ENCODE measurements at places on chromosomes 2 and 18.

DNA sequence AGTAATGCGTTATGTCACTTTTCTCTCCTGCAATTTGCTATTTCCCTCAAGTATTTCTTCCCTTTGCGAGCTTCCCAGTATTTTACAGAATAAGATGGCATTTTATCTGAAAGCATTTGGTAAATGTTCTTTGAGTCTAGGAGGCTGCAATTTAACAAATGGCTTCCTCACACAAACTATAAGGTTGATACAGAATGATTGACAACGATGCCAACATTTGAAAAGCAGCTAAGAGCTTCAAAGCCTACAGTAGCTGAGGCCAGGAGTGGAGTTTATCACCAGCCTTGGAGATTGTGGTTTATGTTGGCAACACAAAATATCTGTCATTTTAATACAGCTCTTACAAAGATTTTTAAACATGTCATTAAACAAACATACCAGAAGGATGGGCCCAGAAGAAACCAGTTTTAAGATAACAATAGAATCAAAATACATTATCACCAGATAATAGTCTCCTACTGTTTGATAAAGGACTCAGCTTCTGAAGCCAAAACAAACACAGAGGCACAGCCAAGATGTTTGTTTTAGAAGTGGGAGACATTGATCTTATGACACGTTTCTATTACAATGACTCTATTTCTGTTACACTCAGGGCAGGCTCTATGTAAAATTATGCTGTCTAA lies 711.4 kb upstream of the ACVR2A start:
- peak; percentile 0 for DNase-seq

- no peak for DNase-seq
These were observed 54.1 kb downstream of the TAF1B start for GRCh38 chr2:9897331-9897737.

DNA sequence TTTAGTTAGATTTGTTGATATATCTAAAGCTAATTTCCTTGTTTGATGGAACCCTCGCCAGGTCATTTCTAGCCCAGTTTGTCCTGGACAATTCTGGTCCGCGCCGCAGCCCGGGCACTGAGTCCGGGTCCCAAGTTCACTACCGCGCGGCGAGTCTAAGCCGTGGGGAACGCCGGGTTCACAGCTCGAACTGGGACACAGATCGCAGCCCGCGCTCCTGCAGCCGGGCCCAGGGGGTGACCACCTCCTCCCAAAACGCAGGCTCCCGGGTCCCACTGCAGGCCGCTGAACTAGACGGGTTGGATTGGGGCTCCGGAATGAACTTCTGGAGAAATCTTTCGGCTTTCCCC lies 681 bp downstream of the ACADL start:
- DNase-seq = no peak

- no peak for DNase-seq
These were observed 16.2 kb upstream of the ZCCHC2 start for GRCh38 chr18:62506495-62507143.

GRCh38 chr2:1586251-1586922 lies 157.9 kb downstream of the PXDN start:
- DNase-seq = no peak

- DNase-seq = no peak
These were observed 726.4 kb upstream of the CDH2 start for GRCh38 chr18:28903306-28903705.

DNA sequence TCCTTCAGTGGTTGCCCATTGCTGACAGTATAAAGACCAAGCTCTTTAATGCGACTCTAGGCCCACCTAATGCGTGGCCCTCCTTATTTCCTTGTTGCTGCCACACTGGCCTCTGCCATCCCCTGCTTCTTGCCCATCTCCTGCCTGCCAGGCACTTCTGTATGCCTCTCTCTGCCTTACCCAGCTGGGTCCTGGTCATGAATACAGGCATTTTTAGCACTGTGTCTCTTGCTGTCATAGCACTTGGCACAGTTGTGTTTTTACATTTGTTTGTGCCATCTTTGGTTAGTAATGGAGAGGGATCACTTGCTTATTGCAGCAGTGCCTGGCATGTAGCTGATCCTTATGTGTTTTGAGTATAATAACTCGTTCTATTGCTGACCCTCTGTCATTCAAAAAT lies 38.7 kb downstream of the MAP4K4 start:
- no peak for DNase-seq

- DNase-seq = no peak
These were observed 132.5 kb downstream of the NDUFA10 start for GRCh38 chr2:239892441-239893235.

- DNase-seq = no peak
These were observed 115.5 kb upstream of the SP3 start for GRCh38 chr2:174080672-174081121.

DNA sequence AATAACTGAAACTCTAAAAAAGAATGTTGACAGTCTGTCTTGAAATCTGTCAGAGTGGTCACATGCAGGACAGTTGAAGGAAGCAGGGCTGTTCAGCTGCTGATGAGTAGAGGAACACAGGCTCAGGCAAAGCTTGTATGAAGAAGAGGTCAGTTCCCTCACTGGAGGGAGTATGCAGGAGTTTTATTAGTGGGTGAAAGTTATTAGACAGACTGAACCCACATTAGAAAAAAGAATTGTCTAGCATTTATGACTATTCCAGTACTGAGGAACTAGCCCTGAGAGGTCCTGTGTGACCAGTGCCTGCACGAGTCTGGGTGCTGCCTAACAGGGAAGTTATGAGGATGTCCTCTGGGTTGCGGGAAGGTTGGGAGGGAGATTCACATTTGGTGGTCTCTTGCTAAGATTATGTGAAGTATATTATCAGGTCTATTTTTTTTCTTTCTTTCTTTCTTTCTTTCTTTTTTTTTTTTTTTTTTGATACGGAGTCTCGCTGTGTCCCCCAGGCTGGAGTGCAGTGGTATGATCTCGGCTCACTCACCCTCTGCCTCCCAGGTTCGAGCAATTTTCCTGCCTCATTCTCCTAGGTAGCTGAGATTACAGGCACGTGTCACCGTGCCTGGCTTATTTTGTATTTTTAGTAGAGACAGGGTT lies 9.6 kb downstream of the TET3 start:
- no peak for DNase-seq

- no peak for DNase-seq
These were observed 89.9 kb downstream of the DCDC2C start for GRCh38 chr2:3793249-3793648.

DNA sequence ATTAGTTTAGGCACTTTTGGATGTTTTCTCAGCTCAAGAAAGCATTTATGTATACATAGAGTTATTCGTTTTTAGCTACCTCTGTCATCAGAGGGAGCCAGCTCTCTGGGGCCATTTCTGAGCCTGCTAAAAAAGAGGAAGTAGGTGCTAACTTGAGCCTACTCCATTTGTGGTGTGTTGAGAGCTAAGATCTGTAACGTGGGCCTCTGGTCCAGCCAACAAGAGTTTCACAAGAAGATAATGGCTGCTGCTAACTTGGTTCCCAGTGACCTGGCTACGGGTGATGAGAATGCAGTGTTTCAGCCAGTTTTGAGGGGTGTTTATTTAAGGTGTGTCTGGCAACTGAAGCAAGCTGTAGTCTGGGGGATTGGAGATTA lies 182.5 kb downstream of the PRKCE start:
- no peak for DNase-seq

DNA sequence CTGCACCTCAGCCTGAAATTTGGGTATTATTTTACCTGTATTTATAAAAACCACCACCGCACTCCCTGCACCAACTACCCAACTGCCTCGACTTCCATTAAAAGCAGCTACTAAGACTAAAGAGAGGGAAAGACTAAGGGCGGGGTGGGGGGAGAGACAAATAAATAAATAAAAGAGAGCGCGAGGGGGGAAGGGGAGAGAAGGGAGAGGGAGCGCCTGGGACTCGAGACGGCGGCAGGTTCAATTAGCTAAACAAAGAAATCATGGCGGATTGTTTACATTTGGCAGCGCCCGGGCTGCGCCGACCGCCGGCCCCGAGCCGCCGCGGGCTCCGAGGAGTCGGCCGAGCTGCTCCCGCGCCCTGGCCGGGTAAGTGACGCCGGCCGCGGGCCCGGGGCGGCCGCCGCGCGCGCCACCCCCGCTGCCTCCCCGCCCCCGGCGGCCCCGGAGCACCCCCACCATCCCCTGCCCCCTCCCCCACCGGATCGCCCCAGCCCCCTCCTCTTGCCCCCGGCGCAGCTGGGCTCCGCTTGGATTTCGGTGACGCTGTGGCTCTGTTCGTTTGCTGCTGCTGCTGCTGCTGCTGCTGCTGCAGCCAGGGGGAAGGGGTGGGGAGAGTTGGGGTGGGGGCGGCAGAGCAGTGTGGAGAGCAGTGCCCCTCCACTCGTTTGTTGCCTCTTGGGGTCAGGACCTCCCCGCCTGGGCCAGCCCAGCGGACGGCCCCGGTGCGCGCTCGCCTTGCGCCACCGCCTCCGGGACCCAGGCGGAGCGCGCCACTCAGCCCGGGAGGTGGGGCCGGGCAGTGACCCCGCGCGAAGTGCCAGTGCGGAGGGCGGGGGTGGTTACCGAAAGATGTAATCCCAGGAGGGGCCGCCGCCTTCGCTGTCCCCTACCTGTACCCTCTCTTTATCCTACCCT lies 187.2 kb upstream of the FANCL start:
- peak; percentile 30 for DNase-seq

GRCh38 chr18:67574749-67575148 lies 58.2 kb upstream of the DSEL start:
- DNase-seq = no peak

DNA sequence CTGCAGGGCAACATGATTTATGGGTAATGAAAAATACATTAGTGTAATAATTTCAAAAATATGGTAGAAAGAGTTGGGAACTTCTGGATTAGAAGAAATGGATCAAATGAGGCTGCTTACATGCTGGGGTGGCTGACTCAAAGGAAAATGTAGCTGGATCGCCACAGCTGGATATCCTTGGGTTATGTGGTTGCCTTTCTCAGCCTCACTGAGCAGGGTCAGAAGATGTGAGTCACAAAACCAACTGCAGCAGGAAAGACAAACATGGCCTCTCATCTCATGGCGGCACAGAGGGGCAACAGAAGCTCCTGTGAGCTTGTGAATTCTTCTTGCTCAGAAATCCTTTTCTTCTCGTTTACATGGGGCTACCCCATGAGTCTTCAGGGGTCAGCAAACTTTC lies 317.1 kb upstream of the SPRED2 start:
- DNase-seq = no peak

- no peak for DNase-seq
These were observed 4.1 kb downstream of the ANTXR1 start for GRCh38 chr2:69017080-69017479.

DNA sequence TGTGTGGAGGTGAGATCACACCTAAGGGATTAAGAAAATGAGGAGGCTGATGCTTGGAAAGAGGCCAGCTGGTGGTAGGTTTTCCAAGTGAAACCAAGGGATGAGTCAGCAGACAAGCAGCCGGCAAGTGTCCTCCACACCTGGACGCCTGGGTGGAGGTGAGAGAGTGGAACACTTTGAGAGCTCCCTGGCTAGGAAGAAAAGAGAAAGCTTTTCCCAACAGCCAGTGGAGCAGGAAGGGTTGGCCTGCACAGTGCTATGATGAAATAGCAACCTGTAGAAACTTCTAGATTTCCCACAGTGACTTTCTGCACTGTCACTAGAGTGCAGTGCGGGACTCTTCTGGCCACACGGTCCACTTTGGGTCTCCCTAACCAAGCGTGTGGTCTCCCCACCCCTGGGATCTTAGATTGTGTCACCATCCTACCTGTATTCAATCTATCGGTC lies 19.6 kb upstream of the IL37 start:
- no peak for DNase-seq

- DNase-seq = no peak
These were observed 38.1 kb downstream of the ZNF236 start for GRCh38 chr18:76860411-76860810.

GRCh38 chr2:54709336-54709809 lies 14.1 kb upstream of the EML6 start:
- no peak for DNase-seq

DNA sequence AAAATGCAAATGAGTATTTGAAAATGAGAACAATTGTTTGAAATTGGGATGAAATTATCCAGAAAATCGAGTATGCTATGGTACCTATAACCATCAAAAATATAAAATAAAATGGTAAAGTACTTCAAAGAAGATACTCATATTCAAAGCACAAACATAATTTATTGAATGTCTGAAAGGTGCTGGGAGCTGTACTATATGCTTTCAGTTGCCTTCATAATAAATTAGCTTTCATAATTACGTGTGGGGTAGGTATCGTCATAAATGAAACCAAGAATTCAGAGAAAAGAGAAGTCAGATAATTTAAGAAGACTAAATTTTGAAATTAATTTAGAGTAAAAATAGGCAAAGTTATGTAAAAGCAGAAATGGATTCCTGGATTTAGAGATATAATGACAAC lies 721.9 kb upstream of the ACVR2A start:
- DNase-seq = no peak

GRCh38 chr2:233202531-233202944 lies 48.9 kb upstream of the ATG16L1 start:
- DNase-seq = no peak

GRCh38 chr2:3954261-3954660 lies 250.9 kb downstream of the DCDC2C start:
- no peak for DNase-seq

DNA sequence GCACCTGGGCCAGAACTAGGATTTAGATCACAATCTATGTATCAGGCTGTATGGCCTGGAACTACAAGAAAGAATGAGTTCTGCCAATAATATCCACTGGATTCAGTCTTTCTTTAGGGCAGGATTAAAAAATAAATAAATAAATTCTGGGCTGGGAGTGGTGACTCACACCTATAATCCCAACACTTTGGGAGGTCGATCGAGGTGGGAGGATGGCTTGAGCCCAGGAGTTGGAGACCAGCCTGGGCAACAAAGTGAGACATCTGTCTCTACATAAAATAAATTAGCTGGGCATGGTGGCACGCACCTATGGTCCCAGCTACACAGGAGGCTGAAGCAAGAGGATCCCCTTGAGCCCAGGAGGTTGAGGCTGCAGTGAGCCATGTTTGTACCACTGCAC lies 8.1 kb downstream of the AMMECR1L start:
- no peak for DNase-seq

- no peak for DNase-seq
These were observed 33.6 kb downstream of the HPCAL1 start for GRCh38 chr2:10336283-10336682.

DNA sequence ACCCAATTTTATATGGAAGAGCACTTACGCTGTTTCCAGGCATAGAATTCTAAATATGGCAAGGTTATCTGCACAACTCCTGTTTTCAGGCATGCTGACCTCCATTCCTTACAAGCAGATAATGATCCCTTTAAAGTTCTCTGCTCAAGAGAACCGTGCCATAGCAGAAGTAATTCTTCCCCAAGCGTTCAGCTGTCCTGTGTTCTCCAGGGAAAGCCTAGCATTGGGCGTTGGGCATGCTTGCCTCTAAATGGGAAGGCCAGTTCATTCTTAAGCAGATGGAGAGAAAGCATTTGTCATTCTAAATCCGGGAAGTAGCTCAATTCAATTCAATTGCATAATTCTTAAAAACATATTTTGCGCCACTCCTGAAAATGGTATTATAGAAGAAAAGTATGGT lies 55.7 kb upstream of the EML4 start:
- DNase-seq = no peak

GRCh38 chr2:208065476-208065875 lies 40.1 kb upstream of the PLEKHM3 start:
- DNase-seq = no peak

- DNase-seq = no peak
These were observed 130.7 kb upstream of the TPO start for GRCh38 chr2:1282552-1282951.
